NCI-H2081 treated with DMSO at 0.1 percent for 48 hours (cell line): ENCODE measurements at places on chromosomes 1 and 21.

DNA sequence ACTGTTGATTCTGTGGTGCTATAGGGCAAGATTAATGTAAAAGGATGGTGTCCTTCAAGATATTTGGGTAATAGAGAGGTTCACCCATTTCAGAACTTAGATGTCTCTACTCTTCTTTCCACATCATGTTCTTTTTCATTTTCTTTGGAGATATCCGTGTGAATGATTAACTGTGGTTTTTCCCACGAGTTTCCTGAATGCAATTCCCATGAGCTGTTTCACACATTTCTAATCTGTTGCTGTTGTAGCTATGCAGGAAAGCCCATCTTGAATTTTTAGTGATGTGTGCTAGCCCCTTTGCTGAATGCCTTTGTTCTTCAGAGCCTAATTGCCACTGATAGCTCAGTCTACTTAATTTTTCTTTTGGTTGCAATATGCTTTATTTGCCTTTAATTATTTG, 27.6 kb downstream of the SNX27 start:
- DNase-seq = no peak

- DNase-seq = no peak
Observed at GRCh38 chr1:155127105-155127966, at the start of gene EFNA1. EFNA1 (plus strand) TSS chr1:155127876; CDS start chr1:155127978, 102 bp downstream.

- no peak for DNase-seq
Observed at GRCh38 chr1:40898431-40898901, 36.3 kb upstream of the CITED4 start.

DNA sequence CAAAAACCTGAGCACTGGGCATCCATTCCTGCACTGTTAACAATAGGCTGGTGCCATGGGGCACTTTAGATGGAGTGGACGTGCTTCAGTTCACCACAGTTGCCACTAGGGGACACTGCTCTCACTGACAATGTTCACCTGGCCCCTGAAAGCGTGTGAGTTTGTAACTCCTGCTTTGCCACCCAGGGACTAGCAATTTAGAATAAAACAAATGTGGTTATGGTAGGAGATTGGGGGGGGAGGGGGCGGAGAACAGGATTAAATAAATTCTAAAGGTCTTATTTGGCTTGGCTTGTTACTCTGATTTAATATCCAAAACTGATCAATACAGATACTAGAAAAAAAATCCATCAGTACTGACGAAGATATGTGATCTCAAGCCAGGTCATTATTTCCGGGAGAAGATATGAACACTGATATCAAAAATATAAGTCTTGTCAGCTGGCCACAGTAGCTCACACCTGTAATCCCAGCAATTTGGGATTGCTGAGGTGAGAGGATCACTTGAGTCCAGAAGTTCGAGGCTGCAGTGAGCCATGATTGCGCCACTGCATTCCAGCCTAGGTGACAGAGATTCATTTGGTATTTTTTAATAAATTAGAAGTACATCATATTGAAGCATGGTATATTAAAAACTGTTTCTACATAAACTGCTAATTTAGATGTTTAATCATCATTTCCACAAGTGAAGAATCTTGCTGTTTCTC, 23.2 kb downstream of the INTS7 start:
- peak; percentile 38 for DNase-seq

DNA sequence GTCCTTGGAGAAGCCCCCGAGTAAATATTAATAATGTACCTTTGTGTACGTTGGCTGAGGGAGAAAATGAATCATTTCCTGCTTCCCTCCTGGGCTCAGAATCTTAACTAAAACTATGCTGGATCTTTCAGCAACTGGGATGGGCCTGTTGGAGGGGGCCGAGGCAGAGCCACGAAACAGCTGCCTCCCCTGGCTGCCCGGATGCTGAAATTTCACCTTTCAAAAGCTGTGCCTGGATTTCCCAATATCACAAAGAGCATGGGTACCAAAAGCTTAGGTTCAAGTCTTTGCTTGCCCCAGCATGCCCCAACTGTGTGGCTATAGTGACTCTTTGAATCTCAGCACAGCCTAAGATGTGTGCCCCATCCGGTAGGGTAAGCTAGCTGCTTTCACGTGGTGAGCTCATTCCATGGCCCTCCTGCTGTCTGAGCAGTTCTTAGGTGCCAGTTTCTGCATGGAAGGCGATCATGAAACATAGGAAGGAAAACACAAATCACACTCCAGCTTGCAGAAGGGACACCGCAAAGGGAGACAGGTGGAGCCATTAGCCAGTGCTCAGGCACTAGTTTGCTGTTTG, 473.5 kb downstream of the PTPRU start:
- DNase-seq = peak; percentile 19

GRCh38 chr1:231313661-231314060, 24.0 kb downstream of the EXOC8 start:
- DNase-seq = no peak

DNA sequence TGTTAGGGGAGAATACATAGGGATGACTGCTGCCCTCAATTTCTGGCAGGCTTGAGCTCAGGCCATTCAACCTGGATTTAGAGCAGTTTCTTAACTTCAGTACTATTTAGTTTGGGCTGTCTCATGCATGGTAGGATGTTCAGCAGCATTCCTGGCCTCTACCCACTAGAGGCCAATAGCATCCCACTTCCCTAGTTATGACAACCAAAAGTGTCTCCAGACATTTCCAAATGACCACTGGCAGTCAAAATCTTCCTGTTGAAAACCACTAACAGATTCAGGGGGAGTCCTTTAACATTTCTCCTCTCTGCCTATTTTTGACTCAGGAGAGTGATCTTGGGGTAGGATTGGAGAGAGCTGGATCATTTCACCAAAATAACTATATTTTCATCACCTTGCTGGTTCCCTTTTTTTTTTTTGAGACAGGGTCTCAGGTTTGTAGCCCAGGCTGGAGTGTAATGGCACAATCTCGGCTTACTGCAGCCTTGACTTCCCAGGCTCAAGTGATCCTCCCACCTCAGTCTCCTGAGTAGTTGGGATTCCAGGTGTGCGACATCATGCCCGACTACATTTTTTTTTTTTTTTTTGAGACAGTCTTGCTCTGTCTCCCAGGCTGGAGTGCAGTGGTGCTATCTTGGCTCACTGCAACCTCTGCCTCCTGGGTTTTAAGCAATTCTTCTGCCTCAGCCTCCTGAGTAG, 8.7 kb downstream of the GNAT2 start:
- no peak for DNase-seq

GRCh38 chr1:93753791-93754763, 72.4 kb upstream of the BCAR3 start:
- no peak for DNase-seq

- no peak for DNase-seq
Observed at GRCh38 chr1:235588156-235588555, 61.4 kb downstream of the GNG4 start.

DNA sequence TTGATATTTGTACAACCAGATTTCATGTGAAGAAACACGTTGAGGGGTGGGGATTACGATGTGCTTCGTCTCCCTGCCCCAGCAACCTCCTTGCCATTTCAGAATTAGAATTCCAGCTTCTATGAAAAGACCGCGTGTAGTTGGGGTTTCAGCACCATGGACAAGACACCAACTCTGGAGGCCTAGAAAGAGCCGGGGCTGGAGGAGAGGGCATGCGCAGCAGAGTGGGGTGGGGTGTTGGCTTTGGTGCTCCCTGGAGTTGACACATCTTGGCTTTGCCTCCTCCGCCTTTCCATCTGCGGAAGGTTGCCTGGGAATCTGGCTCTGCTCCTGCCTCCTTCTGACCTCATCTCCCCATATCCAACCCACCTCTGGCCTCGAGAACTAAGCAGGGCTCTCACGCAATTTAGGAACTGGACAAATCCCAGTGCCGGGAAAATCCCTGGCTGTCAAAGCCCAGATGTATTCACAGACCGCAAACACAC, 11.8 kb downstream of the HTR6 start:
- DNase-seq = no peak

- no peak for DNase-seq
Observed at GRCh38 chr21:41095983-41096382, 72.0 kb upstream of the BACE2 start.

- no peak for DNase-seq
Observed at GRCh38 chr1:165633614-165634013, 2.6 kb downstream of the MGST3 start.

DNA sequence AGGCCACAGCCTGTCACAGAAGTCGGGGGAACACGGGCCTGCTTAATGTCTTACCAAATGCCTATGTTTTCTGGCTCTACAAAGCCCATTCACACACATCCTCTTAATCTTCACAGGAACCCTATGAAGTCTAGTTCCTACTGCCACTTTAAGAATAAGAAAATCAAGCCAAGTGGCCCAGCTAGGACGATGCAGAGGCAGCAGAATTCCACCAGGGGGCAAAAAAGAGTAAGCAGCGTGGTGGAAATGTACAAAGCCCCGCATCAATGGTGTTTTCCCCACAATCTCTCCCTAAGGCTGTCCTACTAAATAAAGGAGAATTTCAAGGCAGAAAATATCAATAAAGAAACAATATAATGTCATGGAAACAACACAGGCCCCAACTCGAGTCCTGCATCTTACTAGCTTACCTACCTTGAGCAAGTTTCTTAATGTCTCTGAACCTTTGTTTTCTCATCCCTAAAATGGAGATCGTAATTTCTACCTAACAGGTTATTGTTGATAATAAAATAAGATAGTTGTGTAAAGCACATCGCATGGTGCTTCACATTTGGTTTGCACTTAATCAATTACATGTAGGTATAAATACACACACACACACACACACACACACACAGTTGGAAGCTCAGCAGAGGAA, 21.4 kb downstream of the SEC16B start:
- peak; percentile 54 for DNase-seq

DNA sequence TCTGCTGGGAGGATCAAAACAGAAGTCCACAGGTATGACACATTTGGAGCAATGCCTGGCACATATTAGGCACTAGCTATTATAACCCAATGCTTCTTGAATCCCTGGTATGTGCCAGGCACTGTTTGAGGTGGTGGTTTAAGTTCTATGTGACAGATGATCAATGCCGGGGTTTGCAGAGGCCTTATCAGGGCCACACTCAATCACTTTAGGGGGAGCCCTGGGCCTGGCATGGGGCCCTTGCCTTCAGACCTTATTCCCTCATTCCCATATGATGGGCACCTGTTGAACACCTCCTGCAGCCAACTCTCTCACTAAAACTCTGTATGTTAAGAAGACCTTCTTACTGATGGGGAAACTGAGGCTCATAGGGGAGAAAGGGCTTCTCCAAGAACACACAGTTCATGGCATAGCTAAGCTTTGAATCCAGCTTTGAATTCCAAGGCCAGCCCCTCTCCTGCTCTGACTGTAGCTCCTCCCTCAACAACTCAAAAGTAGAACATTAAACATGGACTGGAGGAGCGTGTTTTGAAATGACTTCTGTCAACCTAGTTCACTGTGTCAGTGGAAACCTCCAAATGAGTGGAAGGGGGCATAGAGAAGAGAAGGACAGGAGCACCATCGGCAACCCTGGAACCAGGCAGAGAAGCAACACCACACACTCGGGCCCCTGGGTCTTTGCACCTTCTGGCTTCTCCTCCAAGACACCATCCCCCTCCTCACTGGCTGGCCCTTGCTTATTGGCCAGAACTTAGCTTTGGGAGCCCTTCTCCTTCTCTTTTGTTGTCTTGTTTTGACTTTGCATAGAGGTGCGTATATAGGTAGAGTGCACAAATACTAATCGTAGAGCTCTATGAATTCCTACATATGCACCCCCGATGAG, 6.6 kb upstream of the IFFO2 start:
- no peak for DNase-seq

DNA sequence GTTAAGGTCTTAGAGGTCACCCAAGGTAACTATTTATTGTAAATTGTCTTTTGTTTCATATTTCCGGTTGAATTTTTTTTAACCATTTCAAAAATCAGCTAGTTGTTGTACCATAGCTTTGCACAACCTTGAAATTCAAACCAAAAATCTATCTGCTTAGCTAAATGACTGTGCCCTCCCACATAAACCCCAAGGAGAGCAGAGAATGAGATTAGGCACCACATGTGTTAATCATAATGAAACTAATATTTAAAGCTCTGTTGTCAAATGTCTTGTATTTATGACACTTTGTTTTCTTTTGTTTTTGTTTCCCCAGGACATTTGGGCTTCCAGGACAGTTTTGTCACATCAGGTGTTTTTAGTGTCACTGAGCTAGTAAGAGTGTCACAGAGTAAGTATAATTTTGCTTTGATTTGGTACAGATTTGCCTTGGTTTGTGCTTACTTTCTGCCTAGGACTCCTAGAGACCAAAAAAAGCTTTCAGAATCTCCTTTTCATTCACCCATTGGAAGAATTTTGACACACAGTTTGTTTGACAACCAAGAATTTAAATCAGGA, 249.9 kb downstream of the NFIA start:
- DNase-seq = no peak

DNA sequence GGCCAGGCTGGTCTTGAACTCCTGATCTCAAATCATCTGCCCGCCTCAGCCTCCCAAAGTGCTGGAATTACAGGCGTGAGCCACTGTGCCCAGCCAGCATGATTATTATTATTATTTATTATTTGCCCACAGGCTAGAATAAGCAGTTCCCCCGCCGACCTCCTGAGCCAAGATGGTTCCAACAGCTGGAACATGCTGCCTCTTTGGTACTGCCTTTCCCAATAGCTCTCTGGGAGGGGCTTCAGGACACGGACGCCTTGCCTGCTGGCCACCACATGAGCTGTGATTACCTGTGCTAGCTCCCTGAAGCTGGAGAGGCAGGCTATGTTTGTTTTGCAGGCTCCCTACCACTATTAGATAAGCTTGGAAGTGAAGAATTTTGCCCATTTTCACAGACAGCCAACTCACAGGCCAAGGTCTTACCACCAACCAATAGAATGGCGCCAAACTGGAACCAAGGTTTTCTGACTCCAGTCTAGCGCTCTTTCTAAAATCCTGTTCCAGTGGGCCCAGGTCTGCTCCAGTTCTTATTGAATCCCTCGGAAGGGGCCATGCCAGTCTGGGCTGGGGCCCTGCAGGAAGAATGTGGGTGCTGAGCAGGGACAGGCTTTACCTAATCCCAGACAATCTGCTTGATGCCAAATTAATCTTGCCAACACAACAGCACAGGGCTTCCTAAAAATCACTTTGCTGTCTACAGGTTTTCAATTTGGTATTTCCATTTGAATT, 2.1 kb upstream of the GPR61 start:
- no peak for DNase-seq

- no peak for DNase-seq
Observed at GRCh38 chr1:17097147-17097546, 22.1 kb downstream of the PADI2 start.

- DNase-seq = no peak
Observed at GRCh38 chr1:56811331-56811730, 7.9 kb downstream of the FYB2 start.

DNA sequence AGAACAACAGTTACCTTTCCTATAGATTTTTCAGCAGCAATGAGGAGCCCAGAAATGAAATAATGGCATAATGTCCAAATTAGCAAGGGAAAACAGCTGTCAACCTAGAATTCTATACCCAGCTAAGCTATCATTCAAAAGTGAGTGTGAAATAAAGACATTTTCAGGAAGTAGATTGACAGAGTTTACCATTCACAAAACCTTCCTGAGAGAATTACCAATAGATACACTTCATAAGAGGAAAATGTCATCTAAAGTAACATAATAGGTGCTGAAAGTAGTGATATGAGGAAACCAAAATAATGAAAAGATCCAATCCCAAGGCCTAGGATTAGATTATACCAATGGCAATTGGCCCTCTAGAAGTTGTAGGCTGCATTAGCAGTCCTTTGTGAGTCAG, 34.6 kb downstream of the OBSCN start:
- DNase-seq = no peak
